ENCODE measurements at places on chromosomes 2 and 18. TPM values are rescaled to one million over a fixed set of nuclear protein-coding genes. Genes with fewer than 3 reads are reported as not detected.

DNA sequence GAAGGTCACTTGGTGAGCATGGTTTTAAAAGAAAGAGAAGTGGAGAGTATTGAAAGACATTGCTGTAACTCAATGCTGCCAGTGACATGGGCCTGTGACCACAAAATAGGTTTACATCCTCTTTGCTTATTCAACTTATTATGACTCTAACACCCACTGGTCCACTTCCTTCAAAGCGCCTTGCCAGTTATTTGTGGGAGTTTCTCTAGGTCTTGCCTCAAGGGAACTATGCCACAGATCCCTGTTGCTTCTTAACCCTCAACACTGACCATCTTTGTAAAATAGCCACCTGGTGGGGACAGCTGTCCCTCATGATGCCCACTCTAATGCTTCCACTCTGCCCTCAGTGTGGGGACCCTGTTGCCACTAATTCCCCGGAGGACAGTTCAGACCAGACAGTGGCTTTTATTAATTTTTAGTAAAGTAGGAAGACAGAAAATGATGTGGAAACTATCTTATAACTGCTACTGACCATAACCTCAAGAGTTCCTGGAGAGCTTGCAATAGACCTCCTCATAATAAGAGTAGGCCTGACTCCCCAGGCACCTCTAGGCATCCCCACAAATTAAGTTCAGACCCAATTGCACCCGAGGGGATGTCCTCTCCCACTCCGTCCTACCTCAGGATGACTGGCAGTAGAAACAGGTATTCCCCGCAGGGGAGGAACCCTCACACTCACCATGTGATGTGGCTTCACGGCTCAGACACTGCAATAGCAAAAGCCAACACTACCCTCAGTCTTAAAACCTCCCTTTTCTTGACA is 31.3 kb upstream of the SLC25A52 start:
- no peak for DNase-seq
- H3K4me3 ChIP-seq, result no peak overlapping the region
- H3K27ac ChIP-seq, result no peak overlapping the region
- no peaks in the 10 kb centered on the region for H3K36me3 ChIP-seq

GRCh38 chr2:7452110-7452876 is 535.1 kb downstream of the RNF144A start:
- H3K4me1 ChIP-seq, result peaks cover 59% of the 10 kb centered on the region
- peak overlapping the region; percentile 69 for H3K4me3 ChIP-seq
- peaks cover 12% of the 10 kb centered on the region for H3K36me3 ChIP-seq
- H3K27me3 ChIP-seq, result peaks cover 2% of the 10 kb centered on the region

GRCh38 chr2:191500884-191501560 is 176.9 kb upstream of the NABP1 start:
- no peaks in the 10 kb centered on the region for H3K36me3 ChIP-seq
- DNase-seq, result no peak
- H3K27ac ChIP-seq, result no peak overlapping the region
- peaks cover 12% of the 10 kb centered on the region for H3K27me3 ChIP-seq

DNA sequence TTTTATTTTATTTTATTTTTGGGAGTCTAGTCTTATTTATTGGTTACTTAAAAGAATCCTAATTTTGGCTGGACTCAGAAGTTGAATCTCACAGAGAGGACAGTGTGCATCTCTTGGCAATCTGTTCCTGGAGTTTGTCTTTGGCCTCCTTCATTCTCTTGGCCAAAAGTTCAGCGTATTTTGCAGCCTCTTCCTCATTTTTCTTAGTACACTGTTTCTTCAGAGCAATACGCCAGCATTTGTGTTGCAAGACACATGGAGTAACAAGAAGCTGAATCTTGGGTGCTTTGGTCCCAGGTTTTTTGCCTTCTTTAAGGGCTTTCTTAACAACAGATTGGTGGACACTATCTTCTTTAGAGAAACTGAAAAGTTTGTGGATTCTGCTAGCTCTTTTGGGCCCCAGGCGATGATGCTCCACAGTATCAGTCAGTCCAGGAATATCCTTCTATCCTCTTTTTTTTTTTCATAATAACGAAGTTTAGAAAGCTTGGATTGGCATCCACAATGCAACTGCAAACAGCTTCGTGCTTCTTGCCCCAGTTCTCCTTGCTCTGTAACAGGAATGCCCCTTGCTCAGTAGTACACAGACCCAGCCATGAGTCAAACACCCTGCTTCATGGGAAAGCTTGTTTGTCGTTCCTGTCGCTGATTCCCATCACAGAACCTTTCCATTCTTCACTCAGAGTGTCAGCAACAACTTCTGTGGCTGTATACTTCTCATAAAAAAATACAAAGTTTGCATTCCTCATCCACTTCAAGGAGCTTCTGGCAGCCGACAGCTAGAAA is 34.8 kb upstream of the RFX8 start:
- no peak overlapping the region for H3K4me3 ChIP-seq
- peaks cover 5% of the 10 kb centered on the region for H3K27me3 ChIP-seq
- H3K36me3 ChIP-seq, result peaks cover 3% of the 10 kb centered on the region
- DNase-seq, result no peak
- H3K4me1 ChIP-seq, result no peaks in the 10 kb centered on the region

GRCh38 chr2:99974275-99974674 is 168.1 kb downstream of the AFF3 start:
- no peak overlapping the region for H3K4me3 ChIP-seq
- no peak overlapping the region for H3K27ac ChIP-seq
- H3K36me3 ChIP-seq, result no peaks in the 10 kb centered on the region

RGPD8 gene
- 7.7 TPM for total RNA-seq

C18orf32 gene
- 14.4 TPM for total RNA-seq

IL1RL2 gene
- total RNA-seq, result 0.19 TPM

Measured in natural killer cell treated with Interleukin-12 subunit alpha and Interleukin-12 subunit beta and Interleukin-15 and Interleukin-18, amount 100 ng/mL, for 72 hours (primary cell).